ENCODE measurements at places on chromosomes 12 and 14.

GRCh38 chr14:79493081-79493645 is 718.1 kb downstream of the DIO2 start:
- DNase-seq, result no peak

GRCh38 chr14:21734457-21735074 is 60.9 kb upstream of the OR4E1 start:
- DNase-seq, result peak; percentile 66

DNA sequence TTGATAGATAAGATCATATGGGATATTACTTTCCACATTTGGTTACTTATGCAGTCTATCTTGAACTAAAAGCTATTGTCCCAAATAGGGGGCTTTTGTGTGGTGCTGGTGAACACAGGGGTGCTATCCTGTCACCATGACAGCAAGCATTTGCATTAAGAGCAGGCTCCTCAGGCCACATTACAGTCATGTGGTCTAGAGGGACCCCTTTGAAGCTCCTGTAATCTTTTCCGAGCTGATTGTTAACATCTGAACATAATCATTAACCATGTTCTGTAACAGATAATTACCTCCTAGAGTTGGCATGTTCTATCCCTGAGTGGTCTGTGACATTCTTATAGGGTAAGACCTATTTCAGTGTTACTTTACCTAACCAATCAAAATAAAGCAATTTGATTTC is 178.8 kb downstream of the KTN1 start:
- no peak for DNase-seq

DNA sequence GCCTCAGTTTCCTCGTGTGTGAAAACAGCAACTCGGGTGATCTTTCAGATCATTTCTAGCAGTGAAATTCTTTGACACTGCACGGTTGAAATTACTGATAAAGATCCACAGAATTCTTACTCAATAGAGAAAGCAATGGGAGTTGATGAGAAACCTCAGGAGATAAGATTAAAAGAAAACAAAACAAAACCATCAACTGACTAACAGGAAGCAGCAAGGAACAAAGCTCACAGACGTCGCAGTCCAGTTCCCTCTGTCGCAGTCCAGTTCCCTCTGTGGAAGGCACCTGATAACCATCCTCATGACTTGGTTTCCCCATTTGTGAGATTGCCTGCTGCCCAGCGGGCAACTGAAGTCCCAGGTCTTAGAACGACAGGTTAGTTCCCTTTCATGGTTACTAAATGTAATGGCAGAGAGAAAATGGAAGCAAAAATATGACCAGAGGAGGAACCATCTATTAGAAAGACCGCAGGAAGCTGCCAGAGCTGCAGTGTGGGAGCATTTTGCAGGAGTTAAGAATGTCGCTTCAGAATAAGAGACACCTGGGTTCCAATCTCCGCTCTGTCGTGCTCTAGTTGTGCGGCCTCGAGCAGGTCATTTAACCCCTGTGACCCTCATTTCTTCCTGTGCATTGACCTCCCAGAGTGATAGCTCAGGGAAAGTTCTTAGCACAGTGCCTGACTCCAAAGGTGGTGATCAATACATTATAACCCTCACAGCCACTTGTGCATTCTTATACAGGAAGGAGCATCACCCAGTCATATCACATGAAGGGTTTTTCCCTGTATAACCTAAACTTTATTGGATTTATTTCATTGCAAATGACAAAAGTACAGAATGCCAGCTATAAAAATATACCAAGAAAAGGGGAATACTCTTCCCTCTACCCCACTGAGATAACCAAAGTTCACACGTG is 5.1 kb upstream of the MED13L start:
- no peak for DNase-seq

- no peak for DNase-seq
Observed at GRCh38 chr14:77305696-77306095, 15.0 kb downstream of the POMT2 start.

- DNase-seq, result no peak
Observed at GRCh38 chr12:122194804-122195203, 8.7 kb upstream of the B3GNT4 start.

GRCh38 chr12:128977441-128977840 is 124.2 kb downstream of the GLT1D1 start:
- DNase-seq, result no peak

GRCh38 chr14:75132382-75133086 is 5.7 kb upstream of the NEK9 start:
- DNase-seq, result peak; percentile 79

DNA sequence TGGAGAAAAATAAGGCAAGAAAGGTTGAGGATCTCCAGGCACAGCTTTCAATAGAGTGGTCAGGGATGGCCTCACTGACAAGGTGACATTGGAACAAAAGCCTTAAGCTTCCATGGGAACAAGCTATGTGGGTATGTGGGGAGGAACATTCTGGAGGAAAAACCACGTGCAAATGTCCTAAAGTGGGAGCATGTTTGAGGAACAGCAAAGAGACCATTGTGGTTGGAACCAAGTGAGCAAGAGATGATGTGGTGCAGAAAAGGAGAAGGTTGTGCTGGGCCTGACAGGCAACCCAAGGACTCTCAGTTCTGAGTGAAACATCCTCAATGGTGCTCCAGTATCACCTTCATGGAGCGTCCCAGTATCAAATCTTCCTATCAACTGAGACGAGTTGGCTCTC is 184.0 kb downstream of the CAND1 start:
- no peak for DNase-seq
